Right atrium auricular region (tissue), 2 donors: ENCODE measurements at places on chromosomes 4 and X. TPM values are rescaled to one million over a fixed set of nuclear protein-coding genes. Genes with fewer than 3 reads are reported as not detected.

Gene SYNPO2
- 152 TPM for total RNA-seq

Gene HEPH
- total RNA-seq: 45.5 TPM

Gene UGT2B15
- not detected for total RNA-seq

Gene BGN
- total RNA-seq: 141 TPM

Gene MMRN1
- 6.9 TPM for total RNA-seq

Gene TAF9B
- total RNA-seq: 36.7 TPM

Gene NR3C2
- total RNA-seq: 39.9 TPM

Gene BEND2
- not detected for total RNA-seq

Gene CCDC110
- total RNA-seq: 1.7 TPM

Gene SMIM10
- 6.8 TPM for total RNA-seq

Gene ADH1A
- not detected for total RNA-seq

Gene CFAP97
- 14.1 TPM for total RNA-seq

Gene ABCG2
- total RNA-seq: 1.0 TPM

Gene ARHGEF38
- not detected for total RNA-seq

Gene NPY5R
- total RNA-seq: 0.24 TPM
